IPS-NIHi11 (cell line): ENCODE measurements at places on chromosomes 16 and 17.

DNA sequence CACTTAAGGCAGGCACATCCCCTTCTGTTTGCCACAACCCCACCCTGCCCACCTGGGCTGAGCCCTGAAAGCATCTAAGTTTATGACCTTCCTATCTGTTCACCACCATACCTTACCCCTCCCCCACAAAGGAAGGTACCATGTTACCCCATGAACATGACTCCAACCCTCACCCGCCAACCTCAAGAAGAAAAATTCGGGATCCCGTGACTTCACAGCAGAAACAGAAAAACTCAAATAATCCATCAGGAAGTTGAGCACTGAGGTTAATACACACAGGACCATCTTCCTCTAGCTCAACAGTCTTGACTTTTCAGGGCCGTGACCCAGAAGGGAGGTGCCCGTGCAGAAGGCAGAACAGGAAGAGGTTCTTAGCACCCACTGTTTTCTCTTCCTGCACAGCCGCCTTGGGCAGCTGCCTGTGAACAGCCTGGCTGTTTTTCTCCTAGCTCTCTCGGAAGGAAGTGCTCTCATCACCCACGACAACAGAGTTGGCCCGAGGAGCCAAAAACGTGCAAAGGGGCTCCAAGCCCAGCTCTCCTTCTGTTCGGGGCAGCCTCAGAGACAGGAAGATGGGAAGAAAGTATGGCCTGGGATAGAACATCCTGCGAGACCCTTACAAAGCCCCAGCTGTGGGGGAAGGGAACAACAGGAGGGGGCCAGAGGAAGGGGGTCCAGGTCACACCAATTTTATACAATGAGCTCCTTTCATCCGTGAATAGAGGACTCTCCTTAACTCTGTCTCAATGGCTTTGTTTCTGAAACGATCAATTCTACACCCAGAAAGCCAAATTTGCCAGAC is 101.1 kb downstream of the XYLT1 start:
- DNase-seq: no peak

DNA sequence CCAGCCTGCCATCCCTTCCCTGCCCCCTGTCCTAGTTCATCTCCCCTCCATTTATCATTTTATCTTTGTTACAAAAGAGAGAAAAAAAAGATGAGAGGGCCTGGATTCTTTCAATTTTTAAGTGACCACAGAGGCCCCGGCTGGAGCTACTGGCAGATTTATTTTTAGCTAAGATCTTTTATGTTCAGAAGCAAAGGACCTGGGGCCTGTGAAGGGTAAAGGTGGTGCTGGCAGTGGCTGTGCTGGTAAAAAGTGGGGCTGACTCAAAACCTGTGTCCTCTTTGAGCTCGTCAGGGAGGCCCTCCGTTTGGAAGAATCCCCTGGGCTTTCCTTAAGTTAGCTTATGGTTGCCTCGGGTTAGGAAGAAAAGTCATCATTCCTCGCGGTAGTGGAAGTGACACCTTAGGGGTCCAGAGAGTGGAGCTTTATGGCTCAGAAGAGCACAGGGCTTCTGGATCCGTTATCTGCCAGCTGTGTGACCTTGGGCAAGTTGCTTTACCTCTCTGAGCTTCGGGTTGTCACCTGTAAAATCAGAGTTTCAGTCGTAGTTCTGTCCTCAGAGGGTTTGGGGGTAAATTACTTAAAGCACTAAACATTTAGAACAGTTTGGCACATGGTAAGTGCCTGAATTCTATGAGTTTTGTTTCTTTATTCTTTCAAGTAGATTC is 923.8 kb upstream of the EEF2KMT start:
- no peak for DNase-seq

DNA sequence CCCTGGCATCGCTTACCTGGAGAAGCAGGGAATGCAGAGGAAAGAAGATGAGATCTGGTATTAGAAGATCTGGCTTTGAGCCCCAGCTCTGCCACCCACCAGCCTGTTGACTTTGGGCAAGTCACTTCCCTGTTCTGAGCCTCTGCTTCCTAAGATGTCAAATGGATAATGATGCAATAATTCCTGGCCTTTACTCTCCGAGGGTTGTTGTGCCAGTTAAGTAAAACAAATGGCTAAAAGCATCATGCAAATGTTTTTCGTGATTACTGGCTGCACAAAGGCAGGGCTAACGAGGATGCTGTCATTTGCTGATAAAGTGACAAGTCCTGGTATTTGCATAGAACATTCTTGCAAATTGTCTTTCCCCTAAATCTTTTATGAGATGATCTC is 1.3 kb upstream of the ZNF821 start:
- no peak for DNase-seq

- DNase-seq: peak; percentile 81
These were observed 10.8 kb downstream of the KCTD5 start for GRCh38 chr16:2692948-2693651.

GRCh38 chr17:18981642-18982424 is 22.7 kb downstream of the FAM83G start:
- DNase-seq: no peak

- DNase-seq: no peak
These were observed 20.1 kb downstream of the WSCD1 start for GRCh38 chr17:6090253-6090652.

- DNase-seq: no peak
These were observed 42.0 kb downstream of the SOCS3 start for GRCh38 chr17:78317794-78318400.

DNA sequence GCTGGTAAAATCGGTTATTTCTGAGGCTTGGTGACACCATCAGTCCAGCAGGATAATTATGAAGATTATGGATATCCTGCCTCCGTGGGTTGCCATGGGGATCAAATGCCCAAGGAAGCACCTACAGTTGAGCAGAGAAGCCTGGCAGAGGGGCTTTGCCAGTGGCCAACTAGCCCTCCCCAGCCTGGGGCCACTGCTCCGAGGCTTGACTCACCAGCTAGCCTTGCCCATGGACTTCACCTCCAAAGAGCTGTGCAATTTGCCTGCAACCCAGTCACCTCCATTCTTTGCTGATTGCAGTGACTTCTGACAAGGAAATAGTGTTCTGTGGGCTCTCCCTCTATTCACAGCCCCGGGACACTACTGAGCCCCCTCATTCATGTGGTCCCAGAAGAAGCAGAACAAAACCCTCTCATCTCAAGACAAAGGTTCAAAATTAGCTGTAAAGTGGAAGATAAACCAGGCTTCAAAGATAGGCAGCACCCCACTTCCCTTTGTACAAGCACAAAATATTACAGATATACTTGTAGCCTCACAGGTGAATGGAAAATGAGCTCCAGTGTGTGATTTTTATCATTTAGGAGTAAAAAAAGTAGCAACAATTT is 1.6 kb downstream of the PECAM1 start:
- DNase-seq: no peak

GRCh38 chr17:19654342-19654886 is 5.9 kb downstream of the ALDH3A2 start:
- DNase-seq: no peak

DNA sequence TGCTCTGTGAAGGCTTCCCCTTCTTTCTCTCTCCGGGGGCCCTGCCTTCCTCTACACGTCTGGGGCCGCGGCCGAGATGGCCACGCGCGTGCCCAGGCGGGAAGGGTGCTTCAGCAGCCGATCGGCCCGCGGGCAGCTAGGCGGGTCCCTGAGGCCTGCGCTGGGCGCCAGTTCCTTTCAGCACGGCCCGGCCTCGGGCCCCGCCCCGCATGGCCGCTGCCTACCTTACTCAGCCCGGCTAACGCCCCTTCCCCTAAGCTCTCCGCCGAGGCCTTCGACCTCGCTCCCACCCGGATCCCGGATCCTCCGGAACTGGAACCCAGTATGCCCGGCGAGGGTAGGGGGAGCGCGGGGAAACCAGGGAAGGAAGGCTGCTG is 335 bp downstream of the TMEM11 start:
- peak; percentile 67 for DNase-seq

DNA sequence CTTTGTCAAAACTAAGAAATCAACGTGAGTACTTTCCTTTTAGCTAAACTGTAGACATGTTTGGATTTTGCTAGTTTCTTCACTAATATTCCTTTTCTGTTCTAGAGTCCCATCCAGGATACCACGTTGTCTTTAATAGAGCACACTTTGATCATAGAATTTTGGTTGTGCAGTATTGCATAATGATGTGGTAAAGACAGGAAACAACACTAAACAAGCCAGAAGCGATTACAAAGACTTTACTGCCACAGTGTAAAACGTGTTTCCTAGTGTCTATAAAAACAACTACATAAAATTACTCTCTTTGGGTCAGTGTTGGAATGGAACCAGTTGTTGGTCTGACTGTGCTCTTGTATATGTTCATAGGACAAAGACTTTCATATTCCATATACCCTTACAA is 19.3 kb downstream of the SHISA9 start:
- DNase-seq: no peak

DNA sequence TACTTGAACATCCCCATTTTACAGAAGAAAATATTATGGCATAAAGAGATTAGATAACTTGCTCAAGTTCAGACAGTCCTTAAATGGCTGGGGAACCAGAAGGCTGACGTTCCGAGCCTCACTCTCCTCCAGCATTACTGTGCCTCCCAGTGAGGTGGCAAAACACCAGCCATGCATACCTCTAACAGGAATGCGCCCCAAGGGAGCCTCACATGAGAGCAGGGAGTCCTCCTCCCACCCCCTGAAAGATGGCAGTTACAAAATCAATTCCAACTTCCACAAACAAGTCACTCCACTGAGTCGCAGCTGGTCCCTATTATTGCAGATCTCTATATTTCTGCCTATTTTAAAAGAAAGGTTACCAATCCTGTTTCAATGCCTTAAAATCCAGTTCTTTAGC is 55.5 kb downstream of the ANKFY1 start:
- DNase-seq: no peak

GRCh38 chr17:68306819-68307218 is 15.5 kb downstream of the ARSG start:
- DNase-seq: no peak

- no peak for DNase-seq
These were observed 11.1 kb upstream of the CCL5 start for GRCh38 chr17:35891269-35891668.

- DNase-seq: no peak
These were observed 39.0 kb downstream of the EMP2 start for GRCh38 chr16:10541366-10541765.

GRCh38 chr16:25066747-25067631 is 44.6 kb upstream of the LCMT1 start:
- peak; percentile 98 for DNase-seq

GRCh38 chr17:30376621-30377452 is 1.9 kb upstream of the CPD start:
- DNase-seq: peak; percentile 28

DNA sequence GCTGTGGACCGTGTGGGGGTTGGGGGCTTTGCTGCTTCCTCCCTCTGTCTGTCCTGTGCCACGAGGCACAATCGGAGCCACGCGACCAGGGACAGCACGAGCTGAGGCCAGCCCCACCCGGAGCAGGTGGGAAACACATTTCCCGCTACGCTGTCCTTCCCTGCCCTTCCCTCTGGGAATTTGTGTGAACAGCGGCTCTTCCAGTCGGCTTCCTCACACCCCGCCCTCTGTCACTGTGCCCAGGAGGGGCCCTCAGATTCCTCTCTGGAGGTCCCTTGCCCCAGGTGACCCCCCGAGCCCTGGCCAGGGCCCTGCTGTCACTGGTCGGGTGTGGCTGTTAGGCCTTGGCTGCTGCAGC is 19.6 kb downstream of the SPIRE2 start:
- DNase-seq: no peak

DNA sequence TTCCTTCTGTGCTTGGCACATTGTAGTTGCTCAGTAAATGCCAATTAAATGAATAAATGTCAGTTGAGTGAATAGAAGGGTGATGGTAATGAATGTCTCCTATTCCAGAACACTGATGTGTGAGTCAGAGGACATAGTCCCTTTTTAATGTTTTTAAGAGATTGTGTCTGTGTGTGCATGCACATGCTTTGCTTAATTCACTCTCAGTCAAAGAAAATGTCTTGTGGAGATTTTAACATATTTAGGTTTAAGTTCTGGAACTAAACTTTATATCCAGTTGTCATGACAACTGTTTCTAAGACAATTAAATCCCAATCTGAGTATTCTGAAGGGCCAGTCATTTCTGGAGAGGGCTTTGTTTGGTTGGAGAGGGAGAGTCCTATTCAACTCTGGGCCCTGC is 255.3 kb upstream of the CDH11 start:
- DNase-seq: no peak

DNA sequence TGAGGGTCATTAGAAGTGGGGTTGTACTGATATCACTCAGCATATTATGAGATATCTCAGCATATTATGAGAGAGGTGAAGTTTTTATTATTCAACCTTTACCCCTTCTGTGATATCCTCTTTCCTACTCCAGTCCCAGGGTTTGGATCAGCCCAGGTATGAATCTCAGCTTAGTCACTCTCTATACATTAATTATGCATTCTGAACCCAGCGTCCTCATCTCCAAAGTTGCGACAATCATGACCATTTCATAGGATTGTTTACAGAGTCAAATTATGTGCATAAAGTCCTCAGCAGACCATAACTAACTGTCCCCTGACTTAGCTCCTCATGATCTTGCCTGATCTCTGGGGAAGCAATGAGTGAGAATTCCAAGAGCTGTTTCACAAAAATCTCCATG is 20.5 kb upstream of the BLMH start:
- no peak for DNase-seq

- peak; percentile 1 for DNase-seq
These were observed 11.8 kb downstream of the MPO start for GRCh38 chr17:58268774-58269556.

DNA sequence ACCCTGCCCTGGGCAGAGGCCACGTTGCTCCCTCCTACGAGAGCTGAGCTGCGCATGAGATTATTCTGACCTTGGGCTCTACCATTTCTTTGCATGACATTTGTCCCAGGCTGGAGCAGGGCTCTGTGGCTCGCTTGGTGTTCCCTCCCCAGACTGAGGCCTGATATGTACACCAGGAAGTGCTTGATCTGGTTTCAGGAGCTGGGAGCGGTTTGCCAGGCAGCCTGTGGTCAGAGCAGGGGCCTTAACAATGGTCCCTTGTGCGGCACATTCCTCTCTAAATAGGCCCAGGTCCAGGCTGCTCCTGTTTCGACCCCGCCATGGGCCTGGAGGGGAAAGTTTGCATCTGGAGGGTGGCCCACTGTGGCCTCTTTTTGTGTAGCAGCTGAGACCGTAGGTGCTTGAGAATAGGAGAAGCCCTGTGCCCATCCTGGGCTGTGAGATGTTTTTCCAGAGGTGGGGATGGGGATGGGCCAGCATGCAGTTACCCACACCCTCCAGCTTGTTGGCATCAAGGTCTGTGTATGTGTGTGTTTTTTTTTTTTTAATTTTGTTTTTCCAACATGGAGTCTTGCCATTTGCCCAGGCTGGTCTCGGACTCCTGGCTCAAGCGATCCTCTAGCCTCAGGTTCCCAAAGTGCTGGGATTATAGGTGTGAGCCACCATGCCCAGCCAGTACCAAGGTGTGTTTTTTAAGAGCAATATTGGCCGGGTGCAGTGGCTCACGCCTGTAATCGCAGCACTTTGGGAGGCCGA is 253.9 kb downstream of the SEC14L1 start:
- DNase-seq: peak; percentile 63

GRCh38 chr17:50148226-50149090 is 2.0 kb downstream of the PPP1R9B start:
- DNase-seq: peak; percentile 57

- no peak for DNase-seq
These were observed 970.3 kb upstream of the RBFOX1 start for GRCh38 chr16:6362321-6362720.
